C1 segment of cervical spinal cord (tissue), 14 donors: ENCODE measurements at places on chromosomes 6 and 20.

DNA sequence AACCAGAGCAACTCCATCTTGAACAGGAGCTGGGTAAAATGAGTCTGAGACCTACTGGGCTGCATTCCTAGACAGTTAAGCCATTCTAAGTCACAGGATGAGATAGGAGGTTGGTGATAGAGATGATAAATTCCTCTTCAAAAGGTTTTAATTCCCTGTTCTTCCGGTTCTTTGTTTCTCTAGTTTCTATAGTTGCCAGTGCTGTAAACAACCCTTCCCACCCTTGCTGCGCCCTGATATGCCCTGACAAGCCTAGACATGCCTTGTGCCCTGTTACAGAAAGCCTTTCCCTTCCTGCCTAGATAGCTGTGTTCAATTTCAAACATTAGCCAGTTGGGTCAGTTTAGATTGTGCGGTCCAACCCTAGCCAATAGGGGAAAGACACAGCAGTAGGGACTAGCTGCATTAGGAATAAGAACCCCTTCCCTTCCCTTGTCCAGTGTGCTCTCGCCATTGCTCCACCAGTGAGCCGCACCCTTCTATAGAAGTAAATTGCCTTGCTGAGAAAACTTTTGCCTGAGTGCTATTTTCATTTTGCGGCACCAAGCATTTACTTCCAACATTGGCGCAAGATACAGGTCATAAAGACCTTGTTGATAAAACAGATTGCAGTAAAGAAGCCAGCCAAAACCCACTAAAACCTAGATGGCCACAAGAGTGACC lies 52.5 kb upstream of the CCN2 start:
- no peak for DNase-seq

DNA sequence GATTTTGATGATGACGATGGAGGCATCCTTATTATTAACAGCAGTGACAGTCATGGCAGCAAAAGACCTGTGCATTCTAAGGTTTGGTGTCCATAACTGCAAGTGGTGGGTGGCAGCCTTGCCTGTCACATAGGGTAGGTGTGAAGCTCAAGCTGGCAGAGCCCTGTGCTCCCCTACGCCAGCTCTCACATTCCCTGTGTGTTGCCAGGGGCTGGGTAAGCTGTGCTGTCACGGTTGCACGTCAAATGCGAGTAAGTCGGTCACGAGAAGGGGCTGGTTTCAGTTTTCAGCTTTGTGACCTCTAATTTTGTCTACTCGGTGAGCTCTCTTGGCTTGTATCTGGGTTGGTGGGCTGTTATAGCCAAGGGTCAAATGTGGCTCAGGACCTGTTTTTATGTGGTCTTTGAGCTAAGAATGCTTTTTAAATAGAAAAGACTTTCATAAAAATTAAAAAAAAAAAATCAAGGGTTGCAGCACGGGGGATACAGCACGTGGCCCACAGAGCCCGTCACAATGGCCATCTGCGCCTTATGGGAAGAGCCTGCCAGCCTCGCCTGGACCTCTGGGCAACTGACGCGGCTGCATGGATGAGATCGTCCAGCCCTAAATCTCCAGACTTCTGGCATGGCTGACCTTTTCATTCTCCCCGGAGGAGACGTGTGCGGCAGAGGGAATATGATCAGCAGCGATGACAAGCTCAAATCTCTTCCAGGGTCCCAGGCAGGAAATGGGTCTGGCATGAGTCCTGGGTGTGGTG lies 148.5 kb downstream of the PHACTR3 start:
- peak; percentile 38 for DNase-seq

GRCh38 chr20:52649727-52650126 lies 322.4 kb upstream of the TSHZ2 start:
- DNase-seq, result no peak

DNA sequence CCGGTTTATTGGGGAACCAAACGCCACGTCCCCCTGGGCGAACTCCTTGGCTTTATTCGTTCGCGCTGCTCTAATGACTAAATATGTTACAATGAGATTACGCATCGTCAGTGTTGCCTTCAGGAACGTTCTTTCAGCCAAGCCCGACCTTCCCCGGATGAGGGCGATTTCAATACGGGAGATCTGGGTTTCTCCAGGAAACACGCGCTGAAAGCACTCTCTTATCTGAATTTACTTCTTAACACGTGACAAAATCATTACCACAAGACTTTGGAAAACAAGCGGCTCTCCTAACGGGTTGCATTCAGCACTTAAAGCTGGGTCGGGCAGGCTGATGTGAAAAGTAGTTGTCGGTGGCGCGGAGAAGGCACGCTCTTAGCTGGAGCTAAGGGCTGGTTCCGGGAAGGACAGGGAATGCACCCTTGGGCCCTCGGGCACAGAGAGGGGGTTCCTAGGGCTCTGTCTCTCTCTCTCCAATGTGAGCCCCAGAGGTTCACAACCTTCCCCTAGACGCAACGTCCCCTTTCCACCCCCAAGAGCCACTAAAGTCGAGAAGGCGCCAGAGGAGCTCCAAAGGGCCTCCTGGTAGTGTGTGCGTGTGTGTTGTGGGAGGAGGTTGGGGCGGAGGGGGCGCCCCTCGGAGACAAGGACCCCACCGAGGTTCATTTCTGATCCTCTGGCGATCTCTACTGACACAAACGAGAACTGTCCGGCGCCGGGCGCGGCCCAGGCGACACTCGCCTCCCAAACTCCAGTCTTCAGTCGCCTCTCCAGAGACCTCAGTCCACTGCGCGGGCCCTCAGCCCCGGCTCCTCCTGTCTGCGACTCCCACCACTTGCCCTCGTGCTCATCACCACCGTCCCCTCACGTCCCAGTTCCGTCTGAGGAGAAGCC lies 7.1 kb upstream of the NKX2-2 start:
- DNase-seq, result peak; percentile 61

GRCh38 chr6:43269273-43270007 lies 26.2 kb downstream of the TTBK1 start:
- DNase-seq, result no peak

DNA sequence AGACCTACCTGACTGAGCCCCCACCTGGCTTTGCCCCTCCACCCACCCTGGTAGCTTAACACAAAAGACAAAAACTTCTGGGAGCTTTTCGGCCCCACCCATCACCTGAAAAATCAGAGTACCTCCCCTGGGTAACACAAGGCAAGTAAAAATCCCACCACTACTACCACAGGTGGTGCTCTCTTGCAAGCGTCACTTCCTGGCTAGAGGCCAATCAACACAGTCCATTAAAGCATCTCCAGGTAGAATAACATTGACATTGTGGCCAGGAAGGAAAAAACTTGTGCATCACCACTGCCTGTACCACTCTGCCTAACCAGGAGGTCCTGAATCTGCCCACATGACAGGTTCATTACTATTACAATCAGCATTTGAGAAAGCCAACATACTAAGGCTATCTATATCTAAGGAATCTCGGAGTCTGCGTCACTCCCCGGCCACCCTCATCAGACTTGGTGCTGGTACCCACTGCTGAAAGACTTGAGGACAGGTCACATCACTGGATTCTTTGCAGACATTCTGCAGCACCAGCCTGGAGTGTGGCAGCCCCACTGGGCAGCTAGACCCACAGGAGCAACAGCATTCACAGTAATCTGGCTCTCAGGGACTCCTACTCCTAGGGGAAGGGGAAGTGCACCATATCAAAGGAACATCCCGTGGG lies 125.9 kb downstream of the CDK19 start:
- no peak for DNase-seq

DNA sequence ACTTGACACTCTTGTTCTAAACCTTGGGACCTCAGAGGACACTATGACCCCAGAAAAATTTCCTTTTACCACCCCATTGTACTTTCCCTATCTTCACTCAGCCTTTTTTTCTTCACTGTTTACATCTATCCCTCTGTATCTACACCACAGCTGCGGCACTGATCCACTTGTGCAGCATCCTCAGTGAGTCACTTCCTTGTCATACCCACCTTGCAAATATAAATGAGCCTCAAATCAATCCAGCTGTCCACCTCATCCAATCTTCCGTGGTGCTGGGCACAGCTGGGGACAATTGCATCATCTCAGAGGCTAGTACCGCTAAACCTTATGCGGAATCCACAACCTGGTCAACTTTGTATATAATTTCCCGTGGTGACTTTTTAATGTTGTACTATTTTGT lies 710.5 kb downstream of the QKI start:
- no peak for DNase-seq

DNA sequence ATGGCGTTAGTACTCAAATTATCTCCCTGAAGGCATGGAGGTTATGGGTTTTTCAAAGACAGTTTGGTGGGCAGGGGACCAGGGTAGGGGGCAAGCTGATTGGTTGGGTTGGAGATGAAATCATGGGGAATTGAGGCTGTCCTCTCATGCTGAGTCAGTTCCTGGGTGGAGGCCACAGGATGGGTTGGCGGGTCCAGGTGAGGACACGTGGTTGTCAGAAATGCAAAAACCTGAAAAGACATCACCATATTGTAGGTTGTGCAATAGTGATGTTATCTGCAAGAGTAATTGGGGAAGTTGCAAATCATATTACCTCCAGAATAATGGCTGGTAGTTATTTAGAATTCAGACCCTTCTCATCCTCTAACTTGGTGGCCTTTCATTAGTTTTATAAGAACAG lies 30.1 kb downstream of the GPX6 start:
- DNase-seq, result no peak

DNA sequence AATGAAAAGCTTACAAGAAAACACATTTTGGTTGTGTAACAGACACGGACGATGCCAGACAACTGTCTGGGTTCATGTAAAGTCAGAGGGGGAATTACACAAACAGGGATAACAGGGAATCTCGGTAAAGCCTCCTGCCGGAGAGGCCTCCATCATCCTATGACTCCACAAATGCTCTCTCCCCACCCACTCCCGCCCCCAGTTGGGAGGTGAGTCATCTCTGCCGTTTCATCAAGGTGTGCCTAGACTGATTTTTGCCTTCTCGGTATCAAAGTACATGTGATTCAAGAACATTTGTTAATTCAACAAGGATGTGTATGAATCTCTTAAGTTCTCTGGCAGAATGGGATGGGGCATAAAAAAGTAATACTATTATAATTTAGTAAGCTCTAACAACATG lies 304.9 kb upstream of the PRDM1 start:
- DNase-seq, result no peak

DNA sequence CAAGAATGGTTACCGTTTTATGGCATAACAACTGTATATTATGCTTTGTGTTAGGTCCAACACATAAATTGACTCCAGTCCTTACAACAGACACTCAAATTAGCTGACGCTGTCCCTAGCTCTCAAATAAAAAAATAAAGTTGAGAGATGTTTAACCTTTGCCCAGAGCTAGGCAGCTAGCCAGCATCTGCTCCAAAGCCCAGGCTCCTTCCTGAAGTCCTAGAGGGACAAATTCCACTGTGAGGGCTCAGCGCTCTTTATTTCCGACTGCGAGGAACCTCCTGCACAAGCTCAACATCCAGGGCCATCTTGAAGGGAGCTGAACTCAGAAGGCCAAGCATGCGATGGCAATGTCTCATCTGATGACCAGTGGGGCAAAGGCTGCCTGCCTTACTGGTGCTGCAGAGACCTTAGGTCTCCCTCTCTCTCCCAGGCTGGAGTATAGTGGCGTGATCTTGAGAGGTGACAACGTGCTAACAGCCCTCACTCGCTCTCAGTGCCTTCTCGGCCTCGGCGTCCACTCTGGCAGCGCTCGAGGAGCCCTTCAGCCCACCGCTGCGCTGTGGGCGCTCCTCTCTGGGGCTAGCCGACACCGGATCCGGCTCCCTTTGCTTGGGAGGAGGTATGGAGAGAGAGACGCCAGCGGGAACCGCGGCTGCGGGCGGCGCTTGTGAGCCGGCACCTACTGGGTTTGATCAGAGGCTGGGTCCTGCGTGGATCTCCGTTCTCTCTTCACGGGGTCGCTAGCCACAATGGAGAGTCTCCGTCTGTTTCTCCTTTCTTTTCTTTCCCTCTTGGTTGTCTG lies 24.7 kb upstream of the GFOD1 start:
- DNase-seq, result no peak

DNA sequence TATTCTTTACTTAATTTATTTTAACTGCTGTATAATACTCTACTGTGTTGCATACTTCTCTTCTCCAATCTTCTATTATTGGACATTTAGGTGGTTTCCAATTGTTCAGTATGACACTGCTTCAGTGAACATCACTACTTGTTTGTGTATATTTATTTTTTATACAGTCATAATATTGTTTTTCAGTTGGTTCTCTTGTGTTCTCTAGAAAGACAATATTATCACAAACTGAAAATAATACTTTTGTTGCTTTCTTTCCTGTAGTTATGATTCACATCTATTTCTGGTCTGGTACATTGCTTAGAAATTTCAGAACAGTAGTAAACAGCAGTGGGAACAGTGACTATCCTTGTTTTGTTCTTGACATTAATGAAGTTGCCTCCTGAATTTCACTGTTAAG lies 62.8 kb upstream of the GTSF1L start:
- no peak for DNase-seq

DNA sequence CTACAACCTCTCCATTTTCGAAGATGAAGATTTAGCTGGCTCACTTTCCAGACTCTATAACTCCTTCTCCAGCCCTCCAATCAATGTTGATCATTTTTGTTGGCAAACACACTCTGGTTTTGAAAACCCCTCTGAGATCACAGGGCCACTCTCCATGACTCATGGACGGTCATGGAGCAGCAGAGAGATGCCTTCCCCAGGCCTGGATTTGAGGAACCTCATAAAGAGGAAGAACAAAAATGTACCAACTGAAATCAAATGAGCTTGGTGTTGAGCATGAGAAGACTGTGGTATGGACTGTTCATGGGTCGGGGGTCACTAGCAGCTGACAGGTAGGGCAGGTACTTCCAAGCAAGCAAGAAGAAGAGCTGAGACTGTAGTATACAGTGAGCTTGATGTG lies 112.8 kb upstream of the INSM1 start:
- DNase-seq, result no peak

- no peak for DNase-seq
Measured at GRCh38 chr6:80976336-80976735, 776.1 kb downstream of the TENT5A start.

DNA sequence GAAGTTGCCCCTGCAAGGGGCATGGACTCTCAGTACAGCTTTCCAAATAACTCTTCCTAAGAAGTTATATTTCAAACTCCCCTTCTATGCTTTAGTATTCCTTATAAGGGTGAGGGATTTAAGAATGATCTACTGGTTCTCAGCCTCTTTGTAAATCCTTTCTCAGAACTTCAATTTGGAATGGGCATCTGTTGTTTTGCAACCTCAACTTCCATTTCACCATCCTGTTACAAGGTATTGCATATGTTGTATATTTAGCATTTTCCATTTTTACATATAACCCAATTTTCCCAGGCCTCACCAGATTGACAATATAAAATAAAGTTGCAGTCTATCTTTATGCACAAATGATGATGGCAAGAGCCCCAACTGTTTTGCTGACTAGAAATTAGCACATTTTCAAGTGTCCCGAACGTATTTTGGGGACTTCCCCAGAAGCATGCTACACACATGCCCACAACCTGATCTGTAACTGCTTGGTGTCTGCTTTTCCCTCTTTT lies 154.9 kb upstream of the CARMIL1 start:
- DNase-seq, result no peak

DNA sequence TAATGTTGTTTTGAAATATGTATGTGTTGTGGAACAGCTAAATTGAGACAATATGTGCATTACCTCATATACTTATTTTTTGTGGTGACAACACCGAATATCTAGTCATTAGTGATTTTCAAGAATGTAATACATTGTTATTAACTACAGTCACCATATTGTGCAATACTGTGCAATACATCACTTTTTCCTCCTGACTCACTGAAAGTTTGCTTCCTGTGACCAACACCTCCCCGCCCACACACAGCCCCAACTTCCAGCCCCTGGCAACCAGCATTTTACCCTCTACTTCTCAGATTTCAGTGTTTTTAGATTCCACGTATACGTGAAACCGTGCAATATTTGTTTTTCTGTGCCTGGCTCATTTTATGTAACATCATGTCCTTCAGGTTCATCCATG lies 627.9 kb downstream of the PRKN start:
- no peak for DNase-seq

- DNase-seq, result no peak
Measured at GRCh38 chr20:62739067-62739466, 30.4 kb downstream of the NTSR1 start.
